ENCODE measurements at places on chromosomes 5 and 9. TPM values are rescaled to one million over a fixed set of nuclear protein-coding genes. Genes with fewer than 3 reads are reported as not detected.

The GABRP gene
- not detected for total RNA-seq

The CLIC3 gene
- total RNA-seq, result not detected

The IRX2 gene
- 5.1 TPM for total RNA-seq

The DMRT3 gene
- total RNA-seq, result not detected
